ENCODE measurements at places on chromosomes 4 and X. TPM values are rescaled to one million over a fixed set of nuclear protein-coding genes. Genes with fewer than 3 reads are reported as not detected.
A peak's percentile ranks its signal among the peaks of the same experiment; 100 is the strongest.

GRCh38 chr4:180827232-180828009 lies 1415.8 kb upstream of the TENM3 start:
- no peaks in the 10 kb centered on the region for H3K27me3 ChIP-seq
- H3K27ac ChIP-seq: no peak overlapping the region
- no peak overlapping the region for H3K4me3 ChIP-seq
- no peaks in the 10 kb centered on the region for H3K36me3 ChIP-seq
- DNase-seq: no peak

The BEND2 gene
- total RNA-seq: not detected

GRCh38 chr4:60129740-60130139 lies 1070.4 kb upstream of the ADGRL3 start:
- no peak overlapping the region for H3K27ac ChIP-seq
- H3K36me3 ChIP-seq: no peaks in the 10 kb centered on the region
- no peak for DNase-seq
- H3K4me1 ChIP-seq: no peaks in the 10 kb centered on the region

DNA sequence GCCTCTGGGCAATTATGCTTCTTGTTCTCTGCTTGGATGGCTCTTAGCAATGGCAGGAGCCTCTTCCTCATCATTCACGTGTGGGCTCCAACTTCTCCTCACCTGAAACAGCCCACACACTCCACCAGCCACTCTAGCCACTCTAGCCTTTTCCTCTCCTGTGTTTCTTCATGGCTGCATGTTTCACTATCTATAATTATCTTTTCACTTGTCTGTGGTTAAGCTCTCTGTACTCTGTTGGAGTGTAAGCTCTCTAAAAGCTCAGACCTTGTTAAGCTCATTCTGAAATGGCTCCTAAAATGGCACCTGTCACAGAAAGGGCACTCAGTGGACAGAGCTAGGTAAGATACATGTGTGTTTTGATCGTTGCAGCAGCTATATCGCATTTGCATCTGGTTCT lies 80.0 kb downstream of the SH3KBP1 start:
- no peak overlapping the region for H3K4me3 ChIP-seq
- no peak for DNase-seq
- no peaks in the 10 kb centered on the region for H3K36me3 ChIP-seq
- H3K27me3 ChIP-seq: no peaks in the 10 kb centered on the region
- H3K27ac ChIP-seq: no peak overlapping the region

The STK26 gene
- total RNA-seq: 4.9 TPM

- H3K36me3 ChIP-seq: no peaks in the 10 kb centered on the region
- no peak overlapping the region for H3K27ac ChIP-seq
- H3K27me3 ChIP-seq: no peaks in the 10 kb centered on the region
- no peak for DNase-seq
- no peak overlapping the region for H3K4me3 ChIP-seq
These were observed 150.5 kb downstream of the VCX3A start for GRCh38 chrX:6384371-6384770.

The GAGE12F gene
- not detected for total RNA-seq

DNA sequence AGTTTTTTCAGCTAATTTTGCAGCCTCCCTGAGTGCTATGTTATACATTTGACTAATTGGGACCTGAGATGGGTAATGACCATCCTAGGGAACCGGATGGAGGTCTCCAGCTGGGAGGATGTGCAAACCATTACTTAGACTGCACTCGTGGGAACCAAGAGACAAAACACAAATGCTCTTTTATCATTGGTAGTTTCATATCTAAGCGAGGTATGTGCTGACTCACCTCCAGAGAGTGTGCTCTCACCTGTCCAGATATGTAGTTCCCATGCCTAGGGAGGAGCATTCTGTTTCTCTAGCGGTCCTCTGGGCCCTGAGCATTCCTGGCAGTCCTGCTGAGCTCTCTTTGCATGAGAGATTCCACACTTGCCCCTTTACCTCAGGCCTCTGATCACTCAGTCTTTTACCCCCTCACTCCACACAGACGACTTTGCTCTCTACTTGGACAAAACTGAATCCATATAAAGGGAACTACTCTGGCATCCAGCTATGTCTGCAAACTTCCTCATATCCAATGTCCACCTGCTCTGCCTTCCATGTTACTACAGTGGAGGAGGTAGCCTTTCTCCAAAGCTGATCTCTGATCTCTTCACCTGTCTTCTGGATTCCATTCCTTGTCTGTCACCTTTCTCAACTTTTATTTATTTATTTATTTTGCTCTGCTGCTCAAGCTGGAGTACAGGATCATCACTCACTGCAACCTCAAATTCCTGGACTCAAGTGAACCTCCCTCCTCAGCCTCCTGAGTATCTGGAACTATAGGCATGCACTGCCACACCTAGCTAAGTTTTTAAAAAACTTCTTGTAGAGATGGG lies 88.4 kb downstream of the LRP2BP start:
- H3K27ac ChIP-seq: peak overlapping the region; percentile 39
- H3K27me3 ChIP-seq: no peaks in the 10 kb centered on the region
- H3K4me1 ChIP-seq: peaks cover 10% of the 10 kb centered on the region
- no peak overlapping the region for H3K4me3 ChIP-seq

DNA sequence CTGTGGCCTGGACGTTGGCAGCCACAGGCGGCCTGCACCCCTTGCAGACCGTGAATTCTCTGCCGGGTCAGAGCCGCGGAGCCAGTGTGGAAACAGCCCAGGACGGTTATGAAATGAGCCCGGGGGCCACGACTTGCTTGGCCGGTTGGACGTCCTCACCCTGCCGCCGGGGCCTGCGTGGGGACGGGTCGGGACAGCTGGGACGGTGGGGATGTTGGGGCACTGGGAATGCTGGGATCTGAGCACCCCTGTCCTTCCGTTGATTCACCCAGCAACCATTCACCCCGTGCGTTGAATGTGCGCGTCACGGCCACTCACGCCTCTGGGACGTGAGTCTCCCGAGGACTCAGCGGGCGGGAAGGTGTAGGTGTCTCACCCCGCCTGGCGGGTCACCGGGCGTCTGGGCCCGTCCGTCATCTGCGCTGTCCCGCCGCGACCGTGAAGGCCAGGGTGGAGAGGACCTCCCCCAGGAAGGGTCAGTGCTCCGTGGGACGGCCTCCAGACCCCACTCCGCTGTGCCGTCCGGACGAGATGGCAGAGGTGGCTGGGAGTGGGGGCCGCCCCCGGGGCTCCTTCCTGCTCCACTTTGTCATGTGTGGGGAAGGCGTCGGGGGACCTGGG lies 4.5 kb upstream of the PLCXD1 start:
- peaks cover 15% of the 10 kb centered on the region for H3K4me1 ChIP-seq
- H3K27me3 ChIP-seq: no peaks in the 10 kb centered on the region
- no peaks in the 10 kb centered on the region for H3K36me3 ChIP-seq
- peak; percentile 65 for DNase-seq

- peak within 1 kb of the TSS; percentile 45 for H3K4me3 ChIP-seq
- DNase-seq: peak; percentile 16
- H3K27me3 ChIP-seq: no peaks in the 10 kb centered on the region
- no peak within 1 kb of the TSS for H3K27ac ChIP-seq
These were observed at the start of gene PABPC4L for GRCh38 chr4:134201216-134202161. Gene PABPC4L, minus strand, starts transcription at chr4:134201789. Its CDS starts 770 bp downstream, at chr4:134201019.

- no peaks in the 10 kb centered on the region for H3K27me3 ChIP-seq
- H3K4me1 ChIP-seq: peaks cover 43% of the 10 kb centered on the region
- H3K36me3 ChIP-seq: no peaks in the 10 kb centered on the region
- peak within 1 kb of the TSS; percentile 100 for H3K27ac ChIP-seq
- peak; percentile 90 for DNase-seq
These were observed at the start of gene N4BP2 for GRCh38 chr4:40056716-40057585. Gene N4BP2, plus strand, starts transcription at chr4:40056850. Its CDS starts 40,491 bp downstream, at chr4:40097341.

GRCh38 chrX:102697494-102697893 lies 14.8 kb upstream of the GPRASP2 start:
- H3K4me3 ChIP-seq: no peak overlapping the region
- H3K27me3 ChIP-seq: no peaks in the 10 kb centered on the region
- H3K27ac ChIP-seq: no peak overlapping the region
- H3K4me1 ChIP-seq: no peaks in the 10 kb centered on the region
- no peak for DNase-seq
- no peaks in the 10 kb centered on the region for H3K36me3 ChIP-seq

DNA sequence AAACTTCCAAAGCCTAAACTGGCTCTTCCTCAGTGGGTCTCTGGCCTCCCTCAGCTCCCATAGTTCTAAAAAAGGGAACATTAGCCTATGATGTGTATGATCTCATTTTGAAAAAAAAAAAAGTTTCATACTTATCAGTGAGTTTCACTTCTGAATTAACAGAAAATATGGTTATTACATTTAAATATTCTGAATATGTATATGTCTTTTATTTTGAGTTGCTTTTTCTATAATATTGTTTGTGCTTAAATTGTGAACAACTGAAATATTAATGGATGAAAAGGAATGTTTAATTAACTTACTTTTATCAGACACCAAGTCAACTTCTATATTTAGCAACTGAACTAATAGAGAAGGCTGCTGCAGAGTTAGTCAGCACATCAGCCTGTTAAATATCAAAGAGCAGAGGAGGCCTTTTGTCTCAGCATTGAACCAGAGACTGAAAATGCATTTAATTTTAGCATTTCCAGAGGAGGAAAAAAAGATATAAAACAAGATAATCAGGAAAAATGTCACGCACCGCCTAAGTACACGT lies 20.4 kb upstream of the FHL1 start:
- no peak overlapping the region for H3K27ac ChIP-seq
- H3K36me3 ChIP-seq: no peaks in the 10 kb centered on the region
- H3K4me3 ChIP-seq: no peak overlapping the region
- no peak for DNase-seq

DNA sequence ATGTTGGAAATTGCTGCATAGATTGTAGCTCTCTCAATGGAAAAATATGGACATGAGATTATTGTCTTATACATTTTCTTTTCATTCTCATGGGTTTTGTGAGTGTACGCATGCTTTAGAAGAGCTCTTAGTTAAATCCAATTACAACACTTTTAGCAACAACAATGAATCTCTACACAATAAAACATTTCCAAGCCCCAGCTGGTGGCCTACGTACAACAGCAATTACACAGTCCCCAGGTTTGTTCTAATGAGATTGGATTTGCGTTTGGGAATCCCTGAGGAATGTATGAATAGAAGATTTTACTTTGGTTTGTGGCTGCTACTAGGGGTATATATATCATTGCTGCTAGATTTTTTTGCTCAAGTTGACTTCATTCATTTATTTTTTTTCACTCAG lies 98.6 kb downstream of the FHDC1 start:
- no peak overlapping the region for H3K4me3 ChIP-seq
- no peaks in the 10 kb centered on the region for H3K36me3 ChIP-seq
- H3K4me1 ChIP-seq: peaks cover 11% of the 10 kb centered on the region
- H3K27ac ChIP-seq: no peak overlapping the region
- DNase-seq: no peak

DNA sequence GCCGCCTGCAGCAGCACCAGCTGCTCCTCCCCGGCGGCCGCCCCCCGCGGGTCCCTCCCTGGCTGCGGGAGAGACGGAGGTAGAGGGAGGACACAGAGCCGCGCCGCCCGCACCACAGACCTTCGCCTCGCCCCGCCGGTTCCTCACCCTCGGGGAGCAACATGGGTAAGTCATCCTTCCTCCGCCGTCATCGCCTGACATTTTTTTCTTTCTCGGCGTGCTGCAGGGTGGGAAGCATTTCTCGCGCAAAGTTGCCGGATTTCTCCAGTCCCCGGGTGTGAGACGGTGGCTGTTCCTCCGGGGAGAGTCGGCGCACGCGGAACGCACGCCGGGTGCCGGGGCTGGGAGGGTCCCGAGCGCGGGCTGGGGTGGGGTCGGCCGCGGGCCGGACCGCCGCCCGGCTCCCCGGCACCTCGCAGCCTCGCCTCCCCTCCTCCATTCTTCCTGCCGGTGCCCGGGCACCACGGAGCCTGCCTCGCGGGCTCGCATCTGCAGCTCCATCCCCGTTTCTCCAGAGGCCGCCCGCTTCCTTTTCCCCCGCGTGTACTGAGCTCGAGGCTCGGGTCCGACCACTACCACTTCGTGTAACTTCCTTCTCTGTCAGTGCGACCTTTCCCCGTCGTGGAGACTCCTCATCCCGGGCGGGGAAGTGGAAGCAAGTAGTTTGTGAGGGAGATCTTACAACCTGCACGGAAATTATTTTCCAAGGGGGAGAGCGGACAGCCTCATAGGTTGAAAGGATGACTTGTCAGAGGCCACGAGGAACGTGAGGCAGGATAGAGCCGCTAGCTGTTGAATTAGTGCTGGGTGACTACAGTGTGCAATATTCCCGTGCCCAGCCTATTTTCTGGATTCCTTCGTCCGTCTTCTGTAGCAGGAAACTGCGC lies 464 bp downstream of the RAP1GDS1 start:
- peak; percentile 34 for DNase-seq
- peaks cover 22% of the 10 kb centered on the region for H3K4me1 ChIP-seq
- no peaks in the 10 kb centered on the region for H3K27me3 ChIP-seq
- no peaks in the 10 kb centered on the region for H3K36me3 ChIP-seq
- peak overlapping the region; percentile 43 for H3K4me3 ChIP-seq
- peak overlapping the region; percentile 96 for H3K27ac ChIP-seq

GRCh38 chrX:41559235-41560052 lies 112.3 kb downstream of the NYX start:
- H3K27me3 ChIP-seq: no peaks in the 10 kb centered on the region
- H3K27ac ChIP-seq: no peak overlapping the region
- no peak overlapping the region for H3K4me3 ChIP-seq
- no peaks in the 10 kb centered on the region for H3K36me3 ChIP-seq
- DNase-seq: no peak

The SATL1 gene
- total RNA-seq: not detected

The MTMR8 gene
- 1.0 TPM for total RNA-seq

DNA sequence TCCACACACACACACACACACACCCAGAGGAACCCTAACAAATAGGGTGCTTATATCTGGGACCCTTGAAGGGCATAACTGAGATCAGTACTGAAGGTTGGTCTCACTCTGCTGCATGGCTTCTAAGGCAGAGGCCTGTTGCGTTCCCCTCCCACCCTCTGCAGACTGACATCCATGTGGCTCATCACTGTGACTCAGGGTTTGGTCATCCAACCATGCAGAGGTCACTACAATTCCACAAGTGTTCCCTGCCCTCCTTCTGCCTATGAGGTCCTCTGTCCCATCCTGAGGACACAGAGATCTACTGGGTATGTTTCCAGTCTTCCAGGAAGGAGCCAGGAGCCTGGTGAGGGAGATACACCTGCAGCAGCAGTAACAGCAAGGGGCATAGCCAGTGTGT lies 55.8 kb downstream of the XAGE2 start:
- H3K36me3 ChIP-seq: no peaks in the 10 kb centered on the region
- no peaks in the 10 kb centered on the region for H3K27me3 ChIP-seq
- no peak for DNase-seq
- H3K4me1 ChIP-seq: no peaks in the 10 kb centered on the region
- no peak overlapping the region for H3K27ac ChIP-seq

- H3K36me3 ChIP-seq: no peaks in the 10 kb centered on the region
- H3K27me3 ChIP-seq: no peaks in the 10 kb centered on the region
- no peaks in the 10 kb centered on the region for H3K4me1 ChIP-seq
- no peak overlapping the region for H3K4me3 ChIP-seq
- H3K27ac ChIP-seq: no peak overlapping the region
These were observed 81.5 kb downstream of the RCHY1 start for GRCh38 chr4:75432683-75433082.

The ETNPPL gene
- total RNA-seq: not detected

DNA sequence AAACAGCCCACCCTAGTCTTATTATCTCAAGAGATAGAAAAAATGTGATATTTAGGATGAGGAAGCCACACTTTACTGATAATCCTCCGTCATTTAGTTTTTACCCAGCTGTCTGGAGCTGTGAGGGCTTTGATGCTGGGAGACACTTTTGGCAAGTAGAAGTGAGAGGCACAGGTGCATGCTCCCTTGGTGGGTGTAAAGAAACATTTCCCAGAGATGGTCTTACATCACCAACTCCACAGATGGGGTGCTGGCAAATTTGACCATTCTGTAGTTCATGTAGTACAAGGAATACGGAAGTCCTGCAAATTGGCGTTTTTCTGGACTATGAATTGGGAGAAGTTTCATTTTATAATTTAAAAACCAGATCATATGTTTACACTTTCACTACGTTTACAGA lies 28.5 kb downstream of the TRIM61 start:
- no peaks in the 10 kb centered on the region for H3K4me1 ChIP-seq
- H3K36me3 ChIP-seq: no peaks in the 10 kb centered on the region
- no peak for DNase-seq
- H3K27ac ChIP-seq: no peak overlapping the region

Measured in body of pancreas (tissue), 4 donors.